ENCODE measurements at places on chromosomes 13 and 19.

GRCh38 chr19:52659013-52659412 is 20.9 kb upstream of the ZNF83 start:
- no peak for DNase-seq

- no peak for DNase-seq
Measured at GRCh38 chr13:53901593-53901992, 873.0 kb downstream of the OLFM4 start.

DNA sequence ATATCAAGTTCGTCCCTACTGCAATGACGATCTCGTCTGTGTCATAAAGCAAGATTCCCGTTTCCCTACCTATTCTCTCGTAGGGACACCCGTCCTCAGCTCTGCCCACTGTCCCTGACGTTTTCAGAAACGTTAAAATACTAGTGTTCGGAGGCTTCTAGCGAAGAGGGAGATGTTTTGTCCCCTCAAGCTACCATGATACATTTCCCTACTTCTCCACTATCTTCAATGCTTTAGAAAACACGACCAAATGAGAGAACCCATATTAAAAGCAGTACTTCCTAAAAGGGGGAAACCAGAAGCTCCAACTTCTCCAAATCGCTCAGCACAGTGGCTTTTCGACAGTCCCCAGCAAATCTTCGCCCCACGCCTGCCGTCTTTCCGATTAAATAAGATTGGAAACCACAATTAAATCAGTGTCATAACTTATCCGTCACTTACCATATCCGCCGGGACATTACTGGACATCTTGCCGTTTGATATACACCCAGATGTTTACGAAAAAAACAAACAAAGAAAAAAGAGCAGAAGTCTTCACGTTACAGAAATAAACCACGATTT is 1.3 kb downstream of the UBL3 start:
- DNase-seq, result peak; percentile 23

- no peak for DNase-seq
Measured at GRCh38 chr13:97660594-97661260, 226.8 kb downstream of the RAP2A start.

DNA sequence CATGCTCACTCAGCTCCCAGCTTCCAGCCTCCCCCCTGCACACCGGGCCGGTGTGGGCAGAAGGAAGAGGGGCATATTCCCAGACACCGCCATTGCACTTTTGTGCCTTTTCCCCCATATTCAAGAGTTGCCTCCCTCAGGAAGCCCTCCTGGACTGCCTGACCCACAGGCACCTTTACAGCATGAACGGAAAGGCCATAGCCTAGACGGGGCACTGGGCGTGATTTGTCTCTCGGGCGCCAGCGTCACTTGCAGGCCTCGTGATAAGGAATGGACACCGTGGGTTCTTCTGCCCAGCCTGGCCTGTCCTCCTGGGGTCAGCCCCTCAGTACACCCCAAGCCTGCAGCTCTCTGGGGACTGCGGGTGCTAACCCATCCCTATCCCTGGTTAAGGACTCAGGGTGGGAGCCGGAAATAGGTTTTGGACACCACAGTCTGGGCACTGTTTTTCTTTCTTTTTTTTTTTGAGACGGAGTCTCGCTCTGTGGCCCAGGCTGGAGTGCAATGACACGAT is 933 bp upstream of the UQCR11 start:
- DNase-seq, result no peak

DNA sequence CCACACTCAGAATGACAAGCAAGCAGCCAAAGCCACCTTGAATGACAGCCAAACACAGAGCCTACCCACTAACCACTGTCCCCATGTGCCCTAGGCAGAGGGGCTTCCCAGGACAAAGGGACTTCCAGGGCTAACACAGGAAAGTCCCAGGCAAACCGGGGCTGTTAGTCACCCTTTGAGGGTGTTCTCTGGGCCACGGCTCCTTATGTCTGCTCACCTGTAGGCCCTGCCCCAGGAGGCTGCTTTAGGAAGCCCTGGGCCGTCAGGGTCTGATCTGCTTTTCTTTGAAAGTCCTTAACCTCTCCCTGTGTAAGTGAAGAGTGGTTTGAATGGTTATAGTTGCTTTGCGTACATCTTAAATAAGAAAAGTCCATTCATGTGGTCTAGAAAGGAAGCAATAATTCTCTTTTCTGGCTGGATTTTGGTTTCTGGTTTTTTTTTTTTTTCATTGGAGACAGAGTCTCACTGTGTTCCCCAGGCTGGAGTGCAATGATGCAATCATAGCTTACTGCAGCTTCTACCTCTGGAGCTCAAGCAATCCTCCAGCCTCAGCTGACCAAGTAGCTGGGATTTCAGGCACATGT is 161.4 kb downstream of the EFNB2 start:
- DNase-seq, result no peak

DNA sequence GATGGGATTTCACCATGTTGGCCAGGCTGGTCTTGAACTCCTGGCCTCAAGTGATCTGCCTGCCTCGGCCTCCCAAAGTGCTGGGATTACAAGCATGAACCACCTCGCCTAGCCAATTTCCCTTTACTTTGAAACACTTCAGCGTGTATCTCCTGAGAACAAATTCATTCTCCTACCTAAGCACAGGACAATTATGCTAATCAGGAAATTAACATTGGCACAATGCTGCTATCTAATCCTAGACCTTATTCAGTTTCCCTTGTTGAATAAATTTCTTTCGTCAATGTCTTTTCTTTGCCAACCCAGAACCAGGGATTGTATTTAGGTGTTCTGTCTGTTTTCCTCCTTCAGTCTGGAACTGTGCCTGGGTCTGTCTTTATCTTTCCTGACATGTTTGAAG is 67.8 kb downstream of the MAP4K1 start:
- no peak for DNase-seq

- no peak for DNase-seq
Measured at GRCh38 chr13:35724446-35724845, 248.0 kb upstream of the MAB21L1 start.

- peak; percentile 23 for DNase-seq
Measured at GRCh38 chr19:5395556-5395955, 54.9 kb upstream of the PTPRS start.

- no peak for DNase-seq
Measured at GRCh38 chr13:111359930-111360329, 39.5 kb downstream of the TEX29 start.

GRCh38 chr19:6373813-6374108 is 1.2 kb downstream of the ALKBH7 start:
- DNase-seq, result no peak

DNA sequence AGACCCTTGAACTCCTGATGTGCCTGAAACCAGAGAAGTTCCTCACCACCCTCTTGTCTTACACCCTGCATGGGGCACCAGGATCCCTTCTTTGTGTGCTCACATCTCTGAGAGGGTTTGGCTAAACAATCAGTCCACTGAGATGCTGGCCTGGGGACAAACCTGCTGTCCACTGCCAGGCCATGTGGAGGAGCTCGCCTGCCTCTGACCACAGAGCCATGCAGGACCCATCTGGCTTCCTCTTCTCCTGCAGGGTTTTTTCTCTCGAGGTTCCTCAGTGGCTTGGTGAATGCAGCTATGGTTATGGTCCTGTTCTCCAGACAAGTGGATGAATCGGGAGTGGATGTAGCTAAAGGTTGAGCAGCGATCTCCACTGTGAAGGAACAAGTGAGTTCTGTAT is 49.1 kb upstream of the MEDAG start:
- no peak for DNase-seq

DNA sequence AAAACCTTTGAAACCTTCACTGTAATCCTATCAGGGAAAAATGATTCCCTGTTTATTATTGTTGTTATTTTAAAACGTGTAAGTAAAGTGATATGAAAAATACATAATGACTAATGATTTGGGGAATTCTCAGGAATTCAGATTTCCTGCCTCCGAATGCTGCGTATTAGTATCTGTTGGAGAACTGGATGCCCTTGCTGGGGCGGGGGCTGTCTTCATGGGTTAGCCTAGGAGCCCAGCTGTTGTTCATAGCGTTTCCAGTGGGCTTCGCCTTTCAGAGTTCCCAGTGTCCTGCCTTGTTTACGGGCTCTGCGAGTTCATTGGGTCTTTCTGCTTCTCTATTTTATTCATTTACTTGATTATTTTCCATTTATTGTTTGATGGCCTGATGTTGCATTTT is 18.4 kb downstream of the NAXD start:
- no peak for DNase-seq

DNA sequence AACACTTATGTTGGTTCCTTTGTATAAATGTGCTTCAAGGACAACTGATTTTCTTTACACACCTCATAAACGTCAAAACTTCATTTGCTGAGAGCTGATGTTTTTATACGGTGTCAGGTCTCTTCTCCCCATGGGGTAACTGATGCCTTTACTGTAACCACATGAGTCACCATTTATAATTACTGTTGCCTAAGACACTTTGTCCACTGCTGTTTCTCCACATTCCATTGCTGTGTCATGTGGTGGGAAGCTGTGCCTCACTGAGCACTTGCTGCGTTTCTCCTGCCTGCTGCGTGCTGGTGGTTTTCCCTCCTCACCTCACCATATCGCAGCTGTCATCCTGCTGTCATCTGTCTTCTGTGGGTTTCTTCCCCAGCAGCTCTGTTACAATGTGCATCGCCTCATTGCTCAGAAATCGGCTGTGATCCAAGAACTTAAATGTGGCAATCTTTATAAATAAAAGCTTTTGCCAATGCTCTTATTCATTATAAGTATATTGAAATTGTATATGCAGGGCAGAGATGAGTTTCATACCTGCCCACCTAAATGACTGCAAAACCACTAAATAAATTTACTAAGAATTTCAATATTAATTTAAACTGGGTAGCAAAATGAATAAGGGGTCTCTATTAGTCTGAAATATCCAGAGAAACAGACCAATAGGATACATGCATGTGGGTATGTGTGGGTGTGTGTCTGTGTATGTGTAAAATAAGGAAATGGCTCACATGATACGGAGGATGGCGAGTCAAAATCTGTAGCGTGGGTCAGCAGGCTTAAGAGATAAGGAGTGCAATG is 547.0 kb upstream of the SLITRK5 start:
- DNase-seq, result peak; percentile 59

DNA sequence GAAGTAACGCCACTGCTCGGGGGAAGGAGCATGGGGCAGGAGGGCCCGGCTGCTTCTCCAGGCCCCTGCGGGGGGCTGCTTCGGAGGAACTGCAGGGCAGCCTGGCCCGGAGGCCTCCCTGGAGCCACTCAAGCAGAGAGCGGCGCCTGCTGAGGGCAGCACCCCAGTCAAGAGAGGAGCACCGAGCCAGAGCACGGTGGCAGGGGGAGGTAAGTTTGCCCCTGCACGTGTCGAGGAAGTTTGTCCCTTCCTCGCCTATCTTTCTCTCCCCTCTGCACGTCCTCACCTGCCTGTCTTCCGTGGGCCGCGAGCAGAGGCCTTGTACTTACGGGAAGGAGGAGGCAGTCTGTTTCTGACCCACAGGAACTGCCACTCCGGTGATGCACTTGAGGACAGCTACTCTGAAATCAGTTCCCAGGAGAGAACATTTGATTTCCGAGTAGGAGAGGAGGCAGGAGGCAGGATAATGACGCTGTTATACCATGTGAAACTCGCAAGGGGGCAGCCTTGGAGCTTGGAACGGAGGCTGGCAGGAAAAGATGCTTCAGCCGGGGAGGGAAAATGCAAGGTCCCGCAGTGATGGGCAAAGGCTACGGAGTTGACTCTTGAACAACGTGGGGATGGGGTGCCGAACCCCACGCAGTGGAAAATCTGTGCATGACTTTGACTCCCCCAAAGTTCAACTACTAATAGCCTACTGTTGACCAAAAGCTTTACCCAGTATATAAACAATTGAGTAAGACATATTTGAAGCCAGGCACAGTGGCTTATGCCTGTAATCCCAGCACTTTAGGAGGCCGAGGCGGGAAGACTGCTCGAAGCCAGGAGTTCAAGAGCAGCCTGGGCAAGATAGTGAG is 5.0 kb downstream of the FFAR1 start:
- DNase-seq, result peak; percentile 84

DNA sequence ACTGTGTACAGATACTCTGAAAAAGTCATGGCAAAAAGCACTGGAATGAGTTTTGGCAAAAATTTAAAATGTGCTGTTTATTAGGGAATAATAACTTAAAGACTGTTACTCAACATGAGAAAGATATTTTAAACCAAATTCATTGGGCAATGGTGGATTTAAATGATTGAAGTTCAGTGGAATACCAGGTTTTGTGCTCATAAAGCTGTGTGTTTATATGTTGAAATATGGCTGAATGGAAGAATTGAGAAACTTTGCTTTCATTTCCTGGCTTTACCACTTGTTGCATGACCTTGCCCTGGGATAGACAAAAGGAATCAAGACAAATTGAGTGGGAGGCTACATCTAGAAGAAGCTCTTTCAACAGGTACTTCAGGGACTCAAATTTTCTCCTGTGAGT is 246.4 kb downstream of the GPC5 start:
- no peak for DNase-seq

DNA sequence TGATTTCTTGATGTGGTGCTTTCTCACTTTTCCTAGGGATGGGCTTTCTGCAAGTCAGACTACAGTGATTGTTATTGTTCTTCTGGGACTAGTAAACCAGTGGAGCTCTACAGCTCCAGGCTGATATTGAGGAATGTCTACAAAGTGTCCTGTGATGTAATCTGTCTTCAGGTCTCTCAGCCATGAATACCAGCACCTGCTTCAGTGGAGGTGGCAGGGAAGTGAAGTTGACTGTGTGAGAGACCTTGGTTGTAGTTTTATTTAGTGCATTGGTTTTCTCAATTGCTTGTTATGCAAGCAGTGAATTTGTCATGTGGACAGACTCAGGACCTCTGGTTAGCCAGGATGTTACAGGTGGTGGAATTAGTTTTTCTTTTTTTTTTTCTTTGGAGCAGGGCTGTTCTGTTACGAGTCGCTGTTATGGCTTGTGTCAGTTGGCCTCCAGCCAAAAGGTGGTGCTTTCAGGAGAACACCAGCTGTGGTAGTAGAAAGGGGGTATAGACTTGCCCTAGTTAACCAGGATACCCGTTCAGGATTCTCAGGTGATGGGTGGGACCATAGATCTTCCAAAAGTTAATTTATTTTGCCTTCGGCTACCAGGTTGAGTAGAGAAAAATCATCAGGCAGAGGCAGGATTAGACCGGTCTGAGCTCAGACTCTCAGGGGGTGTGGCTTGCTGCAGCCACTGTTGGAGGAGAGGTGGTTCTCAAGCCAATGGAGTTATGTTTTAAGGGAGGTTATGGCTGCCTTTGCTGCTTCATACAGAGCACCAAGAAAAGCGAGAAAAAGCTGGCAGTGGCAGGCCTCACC is 11.9 kb upstream of the ZNF675 start:
- DNase-seq, result no peak

DNA sequence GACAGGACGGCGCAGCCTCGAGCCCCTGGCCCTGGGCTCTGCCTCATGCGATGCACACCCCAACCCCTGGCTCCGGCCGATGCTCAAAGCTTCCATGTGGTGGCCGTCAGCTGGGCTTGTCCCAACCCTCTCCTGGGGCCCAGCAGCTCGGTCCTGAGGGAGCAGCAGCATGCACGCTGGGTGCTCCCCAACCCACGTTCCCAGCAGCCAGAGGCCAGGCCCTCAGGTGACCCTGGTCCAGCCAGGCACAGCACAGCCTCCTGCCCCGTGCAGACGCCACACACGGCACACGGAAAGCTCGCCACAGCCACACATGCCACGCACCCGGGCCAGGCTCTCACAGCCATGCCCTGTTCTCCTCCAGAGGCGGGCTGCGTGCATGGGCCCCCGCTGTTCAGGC is 60.7 kb downstream of the IER2 start:
- DNase-seq, result no peak
